ENCODE measurements at places on chromosomes 5 and 9. TPM values are rescaled to one million over a fixed set of nuclear protein-coding genes. Genes with fewer than 3 reads are reported as not detected.

DNA sequence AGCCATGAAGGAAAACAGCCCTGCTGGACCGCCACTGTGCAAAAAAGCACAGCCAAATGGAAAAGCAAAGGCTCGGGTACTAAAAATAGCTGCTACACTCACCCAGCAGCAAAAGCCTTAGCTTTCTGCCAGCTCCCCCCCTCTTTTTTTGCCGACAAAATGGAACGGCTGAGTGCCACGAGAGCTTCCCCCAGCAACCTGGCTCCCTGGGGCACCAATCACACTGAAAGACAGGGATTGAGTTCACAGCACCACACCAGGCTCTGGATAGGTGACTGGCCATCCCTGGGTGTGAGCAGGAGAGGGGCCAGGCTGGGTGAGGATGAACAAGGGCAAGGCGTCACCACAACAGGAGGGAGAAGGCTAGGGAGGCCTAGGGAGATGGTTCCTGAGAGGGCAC, 66.7 kb downstream of the SIL1 start:
- no peak for DNase-seq

DNA sequence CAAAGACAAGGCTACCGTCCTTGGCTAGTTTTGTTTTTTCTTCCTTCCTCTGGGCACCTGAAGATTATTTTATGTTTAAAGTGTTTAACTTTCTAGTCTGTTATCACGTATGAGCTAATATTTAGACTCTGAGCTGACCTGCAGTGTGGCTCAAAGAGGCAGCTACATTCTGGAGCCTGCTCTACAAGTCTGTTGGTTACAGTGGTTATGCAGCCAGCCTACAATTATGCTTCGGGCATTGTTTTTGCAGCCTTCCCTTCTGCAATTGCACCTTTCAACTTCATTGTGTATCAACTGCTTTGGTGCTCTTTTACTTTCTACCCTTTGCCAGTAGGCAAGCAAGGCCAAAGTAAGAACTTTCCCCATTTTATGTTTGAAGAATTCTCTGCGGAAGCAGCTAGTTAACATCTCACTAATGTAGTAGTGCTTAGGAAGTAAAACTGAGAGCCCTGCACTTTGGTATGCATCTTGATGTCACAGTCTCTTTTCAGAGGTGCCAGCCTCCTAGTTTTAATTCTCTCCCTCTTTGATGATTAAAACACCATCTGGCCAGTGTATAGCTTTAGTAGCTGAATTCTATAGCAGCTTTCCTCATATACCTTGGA, 322.1 kb downstream of the FAM170A start:
- no peak for DNase-seq

DNA sequence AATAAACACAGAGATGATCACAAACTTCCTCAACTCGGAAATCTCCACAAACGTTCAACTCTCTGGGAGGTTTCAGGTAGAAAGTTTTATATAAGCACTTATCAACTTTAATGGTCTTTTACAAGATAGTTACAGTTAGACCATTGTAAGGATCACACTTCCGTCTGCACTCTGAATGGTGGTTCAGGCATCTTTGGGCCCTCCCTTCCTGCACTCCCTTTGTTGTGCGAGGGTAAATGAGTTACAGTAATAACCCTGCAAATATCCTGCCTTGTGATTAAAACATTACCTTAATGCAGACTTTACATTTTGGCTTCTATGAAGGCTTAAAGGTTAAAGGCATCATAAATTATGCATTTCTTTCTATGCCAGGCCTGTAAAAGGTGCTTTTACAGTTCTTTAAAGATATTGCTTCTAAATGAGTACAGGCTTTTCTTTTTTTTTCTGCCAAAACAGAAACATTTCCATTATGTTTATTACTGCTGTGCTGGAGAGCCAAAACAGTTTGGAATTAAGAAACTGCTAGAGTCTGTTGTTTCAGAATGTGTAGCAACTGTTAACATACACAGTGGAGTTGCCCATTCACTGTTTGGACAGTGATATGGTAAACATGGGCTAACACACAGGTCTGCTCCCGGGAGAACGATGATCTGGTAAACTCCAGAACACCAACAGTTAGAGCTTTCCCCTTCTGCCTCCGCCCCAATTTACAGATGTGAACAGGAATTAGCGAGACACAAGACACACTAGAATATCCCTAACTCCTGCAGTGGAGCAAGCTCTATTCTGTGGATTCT, 1.1 kb downstream of the PRUNE2 start:
- DNase-seq, result no peak

DNA sequence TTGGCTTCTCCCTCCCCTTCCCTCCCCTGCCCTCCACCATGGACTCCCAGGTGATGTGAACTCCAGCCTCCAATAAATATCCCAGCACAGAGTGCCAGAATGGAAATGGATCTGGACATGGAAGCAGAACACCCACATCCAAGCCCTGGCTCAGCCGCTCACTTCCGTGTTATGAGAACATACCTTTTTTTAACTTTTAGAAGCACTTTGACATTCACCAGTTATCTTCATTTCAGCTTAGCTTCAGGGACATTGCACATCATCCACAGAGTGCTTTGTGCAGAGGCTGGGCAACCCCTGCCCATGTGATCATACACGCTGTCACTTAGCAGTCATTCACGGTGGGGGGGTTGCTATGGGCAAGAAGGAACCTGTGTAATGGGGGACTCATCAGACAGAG, 9.1 kb downstream of the AFAP1L1 start:
- no peak for DNase-seq

DNA sequence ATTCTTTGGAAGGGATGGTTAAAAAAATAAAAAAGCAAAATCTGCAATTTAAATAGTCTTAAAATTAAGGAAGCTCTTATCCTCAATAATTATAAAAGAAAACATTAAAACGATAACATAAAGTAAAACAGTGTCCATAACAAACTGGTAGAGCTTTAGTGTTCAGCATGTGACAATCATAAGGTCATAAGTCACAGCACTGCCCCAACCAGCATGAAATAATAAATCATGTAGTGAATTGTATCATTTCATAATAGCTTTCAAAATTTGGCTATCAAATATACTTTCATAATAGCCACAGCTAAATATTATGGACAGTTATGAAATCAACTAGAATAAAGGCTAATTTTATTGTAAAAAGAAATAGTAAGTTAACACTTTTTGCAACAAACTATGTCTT, 10.0 kb downstream of the NR3C1 start:
- DNase-seq, result no peak

GRCh38 chr9:127144670-127145445, 22.4 kb upstream of the ANGPTL2 start:
- no peak for DNase-seq

DNA sequence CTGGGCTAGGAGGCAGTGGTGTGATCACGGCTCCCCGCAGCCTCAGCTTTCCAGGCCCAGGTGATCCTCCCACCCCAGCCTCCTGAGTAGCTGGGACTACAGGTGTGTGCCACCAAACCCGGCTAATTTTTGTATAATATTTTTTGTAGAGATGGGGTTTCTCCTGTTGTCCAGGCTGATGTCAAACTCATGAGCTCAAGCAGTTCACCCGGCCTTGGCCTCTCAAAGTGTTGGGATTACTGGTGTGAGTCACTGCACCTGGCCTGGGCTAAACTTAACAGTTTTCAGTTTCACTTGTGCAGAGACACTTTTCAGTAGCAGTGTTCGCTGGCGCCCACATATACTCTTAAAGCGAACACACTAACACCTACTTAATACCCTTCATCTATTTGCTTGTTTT, 205.6 kb upstream of the ZNF608 start:
- no peak for DNase-seq

DNA sequence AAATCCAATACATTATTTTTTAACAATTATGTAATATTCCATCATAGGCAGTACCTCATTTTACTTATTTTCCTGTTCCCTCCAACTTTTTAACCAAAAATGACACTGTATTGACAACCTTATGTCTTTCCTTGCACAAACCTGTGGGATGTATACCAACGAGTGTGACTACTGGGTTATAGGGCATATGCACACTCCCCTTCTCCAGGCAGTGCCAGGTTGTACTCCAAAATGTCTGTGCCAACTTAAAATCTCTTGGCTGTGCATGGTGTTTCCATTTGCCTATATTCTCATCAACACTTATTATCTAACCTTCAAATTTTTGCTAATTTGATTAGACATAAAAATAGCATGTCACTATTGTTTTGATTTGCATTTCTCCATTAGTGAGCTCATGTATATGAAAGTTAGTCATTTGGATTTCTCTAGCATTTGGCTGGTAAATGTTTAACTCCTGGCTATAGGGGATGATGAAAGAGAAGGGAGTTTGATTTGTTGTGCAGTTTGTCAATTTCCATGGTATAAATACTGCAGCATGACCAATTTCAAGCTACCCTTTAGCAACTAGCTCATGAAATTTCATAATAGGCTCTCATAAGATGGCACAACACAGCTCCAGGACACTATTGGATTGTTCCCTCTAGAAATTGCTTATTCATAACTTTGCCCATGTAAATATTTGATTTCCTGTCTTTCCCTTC, 129.9 kb downstream of the BAAT start:
- DNase-seq, result no peak

DNA sequence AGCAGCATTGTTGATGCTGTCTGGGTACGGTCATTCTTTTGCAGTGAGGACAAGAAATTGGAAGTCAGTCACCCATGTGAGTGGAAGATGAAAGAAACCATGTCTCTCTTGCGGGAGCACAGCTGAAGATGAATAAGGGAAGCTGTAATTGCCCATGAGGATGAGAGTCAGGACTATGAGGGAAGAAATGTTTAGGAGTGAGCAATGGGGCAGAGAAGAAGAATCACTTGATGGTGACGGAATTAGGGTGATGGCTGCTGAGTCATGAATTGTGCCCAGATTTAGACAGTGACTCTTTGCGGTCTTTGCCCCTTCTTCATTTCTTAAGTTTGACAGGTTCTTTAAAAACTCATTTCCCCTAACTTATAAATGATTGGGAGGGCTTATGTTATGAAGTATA, 183.3 kb downstream of the MAST4 start:
- no peak for DNase-seq

TXNDC8 gene
- not detected for total RNA-seq
